DMS 273 treated with DMSO at 0.1 percent for 48 hours (cell line): ENCODE measurements at places on chromosomes 1 and 21.

DNA sequence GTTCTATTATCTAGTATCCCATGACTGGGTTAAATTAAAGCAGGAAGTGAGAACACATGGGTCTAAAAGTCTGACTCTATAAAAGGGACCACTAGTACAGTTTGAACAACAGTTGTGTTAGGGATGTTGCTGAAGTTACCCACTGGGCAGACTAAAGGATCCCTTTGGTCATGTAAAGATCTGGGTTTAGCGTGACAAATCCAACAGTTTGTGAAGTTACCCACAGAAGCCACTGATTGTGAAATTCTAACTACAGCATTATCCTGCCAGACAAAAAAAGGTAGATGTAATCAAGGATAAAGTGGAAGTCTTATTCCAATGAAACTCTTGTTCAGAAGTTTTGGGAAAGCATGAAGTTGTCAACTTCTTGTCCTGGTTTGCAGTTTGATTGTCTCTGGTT is 5.7 kb downstream of the QSOX1 start:
- DNase-seq = no peak

GRCh38 chr1:44135886-44136285 is 5.5 kb downstream of the KLF18 start:
- DNase-seq = no peak

- DNase-seq = no peak
Measured at GRCh38 chr1:49408346-49408745, 615.4 kb downstream of the AGBL4 start.

- no peak for DNase-seq
Measured at GRCh38 chr1:11543392-11543791, 64.4 kb downstream of the DISP3 start.

DNA sequence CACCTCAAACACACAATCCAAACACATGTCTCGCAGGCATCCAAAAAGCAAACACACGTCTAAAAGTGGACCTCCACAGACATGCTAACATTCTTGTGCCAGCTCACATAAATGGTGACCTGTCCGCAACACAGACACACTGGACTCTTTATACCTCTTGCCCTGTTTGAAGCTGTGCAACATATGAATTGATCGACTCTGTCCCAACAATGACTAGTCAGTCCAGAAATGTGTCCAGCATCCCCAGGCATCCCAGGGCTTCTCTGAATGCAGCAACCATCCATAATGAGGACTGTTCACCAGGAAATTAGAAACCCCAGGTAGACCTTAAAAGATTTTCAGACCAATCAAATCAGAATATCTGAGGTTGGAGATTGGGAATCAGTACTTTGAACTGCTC is 3.2 kb downstream of the DDR2 start:
- no peak for DNase-seq

- DNase-seq = no peak
Measured at GRCh38 chr1:8567146-8567545, 249.2 kb downstream of the SLC45A1 start.

GRCh38 chr1:58586271-58586670 is 9.2 kb upstream of the TACSTD2 start:
- DNase-seq = no peak

- no peak for DNase-seq
Measured at GRCh38 chr21:41636636-41637630, 129.0 kb upstream of the TMPRSS2 start.

DNA sequence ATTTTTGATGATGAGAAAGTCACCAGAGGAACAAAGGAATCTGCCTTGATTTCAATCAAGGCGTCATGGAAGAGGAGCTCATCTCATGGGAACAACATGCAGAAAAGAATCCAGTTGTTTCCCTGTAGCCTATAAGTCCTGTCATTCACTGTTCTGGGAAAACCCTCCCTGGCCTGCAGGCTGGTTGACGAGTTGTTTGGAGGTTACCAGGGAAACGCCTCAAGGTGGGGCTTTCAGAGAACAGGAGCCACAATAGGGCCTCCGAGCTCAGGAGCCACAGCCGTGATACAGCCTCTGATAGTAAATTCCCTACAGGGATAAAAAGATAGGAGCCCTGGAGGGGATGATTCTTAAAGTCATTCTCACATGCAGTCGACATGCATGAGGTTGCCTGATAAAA is 135.2 kb downstream of the PSMG1 start:
- DNase-seq = no peak

DNA sequence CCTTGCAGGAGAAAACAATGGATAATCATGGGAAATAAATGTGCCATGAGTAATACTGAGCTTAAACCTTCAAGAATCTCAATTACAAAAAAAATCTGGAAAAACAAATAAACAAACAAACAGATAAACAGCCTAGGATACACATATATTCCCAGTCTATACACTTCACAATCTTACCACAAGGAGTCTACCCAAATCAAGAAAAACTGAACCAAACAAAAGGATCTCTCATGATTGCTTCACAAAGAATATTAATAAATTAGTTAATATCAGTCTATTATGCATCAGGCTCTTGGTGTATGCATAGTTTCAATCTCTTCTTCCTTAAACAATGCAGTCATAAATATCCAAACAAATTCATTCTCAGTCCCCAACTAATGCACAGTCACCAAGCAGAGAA is 3.2 kb upstream of the ESRRG start:
- no peak for DNase-seq

DNA sequence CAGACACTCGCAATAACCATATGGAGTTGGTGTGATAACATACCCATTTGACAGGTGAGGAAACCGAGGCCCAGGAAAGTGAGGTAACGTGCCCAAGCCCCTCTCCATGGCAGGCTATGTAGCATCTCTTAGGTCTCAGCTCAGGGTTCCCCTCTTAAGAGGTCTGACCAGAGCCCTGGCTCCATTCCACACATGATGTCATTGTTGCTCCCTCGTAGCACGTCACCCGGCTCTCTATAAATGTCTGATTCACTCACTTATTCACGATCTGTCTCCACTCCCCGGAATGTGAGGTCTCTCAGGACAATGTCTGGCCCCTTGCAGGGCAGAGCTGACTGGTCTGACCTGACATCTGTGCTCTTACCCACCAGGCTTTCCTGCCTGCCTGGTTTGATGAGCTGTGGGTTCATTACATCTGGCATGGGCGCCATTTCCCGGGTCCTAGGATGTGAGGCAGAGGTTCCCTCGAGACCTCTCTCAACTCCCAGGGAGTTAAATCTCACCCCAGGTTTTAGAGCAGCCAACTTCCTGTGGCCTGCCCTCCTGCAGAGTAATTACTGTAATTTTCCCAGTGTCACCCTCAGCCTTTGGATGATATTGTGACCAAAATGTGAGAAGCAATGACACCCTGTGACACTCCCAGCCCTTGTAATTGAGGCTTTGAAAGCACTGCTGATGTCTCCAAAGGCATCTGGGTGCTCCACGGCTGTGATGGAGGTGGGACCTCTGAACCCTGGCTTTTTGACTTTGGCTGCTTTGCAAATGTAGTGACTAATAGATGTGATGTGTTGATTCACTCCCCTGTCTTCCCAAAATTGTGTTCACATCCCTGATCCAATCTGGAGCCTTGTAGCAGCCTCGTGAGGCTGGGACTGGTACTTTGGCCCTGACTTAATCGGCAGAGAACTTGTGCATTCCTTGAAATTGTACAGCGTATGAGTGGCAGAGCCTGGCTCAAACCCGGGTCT is 10.6 kb downstream of the ACTL8 start:
- no peak for DNase-seq

- no peak for DNase-seq
Measured at GRCh38 chr1:26799479-26800142, 11.9 kb downstream of the PIGV start.

- DNase-seq = no peak
Measured at GRCh38 chr1:72557446-72558049, 275.2 kb upstream of the NEGR1 start.

DNA sequence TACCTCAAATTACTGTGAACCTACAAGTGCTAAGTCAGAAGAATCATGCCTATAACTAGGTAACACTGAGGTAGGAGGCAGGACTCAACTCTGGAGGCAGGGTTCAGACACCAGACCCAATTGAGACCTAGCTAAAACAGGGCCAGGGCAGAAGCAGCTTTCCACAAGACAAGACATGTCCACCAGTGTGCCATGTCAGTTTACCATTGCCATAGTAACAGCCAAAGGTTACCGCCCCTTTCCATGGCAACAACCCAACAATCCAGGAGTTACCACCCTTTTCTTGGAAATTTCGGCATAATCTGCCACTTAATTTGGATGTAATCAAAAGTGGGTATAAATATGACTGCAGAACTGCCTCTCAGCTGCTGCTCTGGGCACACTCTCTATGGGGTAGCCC is 432.3 kb downstream of the DPYD start:
- DNase-seq = no peak
